Stimulated activated CD8-positive, alpha-beta memory T cell treated with anti-CD3 and anti-CD28 coated beads, Interleukin-4, amount 100 ng/mL, for 48 hours (primary cell): ENCODE measurements at places on chromosomes 2 and 18.

DNA sequence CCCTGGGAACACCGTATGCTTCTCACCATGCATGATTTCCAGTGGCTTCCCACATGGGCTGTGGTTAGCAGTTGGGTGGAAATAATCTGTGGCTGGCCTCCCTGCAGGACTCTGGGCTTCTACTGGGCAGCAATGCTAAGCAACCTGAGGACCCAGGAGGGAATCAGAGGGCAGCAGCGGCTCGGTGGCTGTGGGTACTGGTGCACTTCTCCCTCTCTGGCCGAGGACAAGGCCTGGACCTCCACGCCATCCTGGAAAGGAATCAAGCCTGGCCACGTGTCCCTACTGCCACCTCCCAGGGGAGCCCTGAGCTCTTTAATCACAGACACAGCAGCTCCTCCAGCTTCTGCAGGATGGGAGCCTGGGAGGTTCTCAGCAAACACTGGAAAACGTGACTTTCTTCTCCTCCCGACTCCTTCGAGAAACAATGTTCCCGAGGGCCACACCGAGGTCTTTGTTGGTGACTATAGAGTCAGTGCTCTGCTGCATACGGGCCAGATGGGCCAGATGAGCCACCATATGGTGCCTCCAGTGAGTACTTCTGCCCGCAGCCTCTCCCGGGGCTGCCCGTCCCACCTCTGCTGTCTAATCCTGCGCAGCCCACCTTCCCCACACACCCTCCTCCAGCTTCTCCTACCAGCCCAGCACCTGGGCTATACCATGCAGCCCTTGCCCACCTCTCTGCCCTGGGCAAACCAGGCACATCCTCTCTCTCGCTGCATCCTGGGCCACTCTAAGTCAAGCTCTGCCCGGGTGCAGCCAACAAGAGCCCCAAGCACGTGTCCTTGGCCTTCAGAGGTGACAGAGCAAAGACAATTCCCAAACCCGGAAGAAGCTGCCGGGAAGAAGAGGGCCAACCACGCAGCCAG lies 42.8 kb upstream of the OTOS start:
- no peak for DNase-seq

GRCh38 chr2:60679036-60679780 lies 76.9 kb upstream of the PAPOLG start:
- no peak for DNase-seq

DNA sequence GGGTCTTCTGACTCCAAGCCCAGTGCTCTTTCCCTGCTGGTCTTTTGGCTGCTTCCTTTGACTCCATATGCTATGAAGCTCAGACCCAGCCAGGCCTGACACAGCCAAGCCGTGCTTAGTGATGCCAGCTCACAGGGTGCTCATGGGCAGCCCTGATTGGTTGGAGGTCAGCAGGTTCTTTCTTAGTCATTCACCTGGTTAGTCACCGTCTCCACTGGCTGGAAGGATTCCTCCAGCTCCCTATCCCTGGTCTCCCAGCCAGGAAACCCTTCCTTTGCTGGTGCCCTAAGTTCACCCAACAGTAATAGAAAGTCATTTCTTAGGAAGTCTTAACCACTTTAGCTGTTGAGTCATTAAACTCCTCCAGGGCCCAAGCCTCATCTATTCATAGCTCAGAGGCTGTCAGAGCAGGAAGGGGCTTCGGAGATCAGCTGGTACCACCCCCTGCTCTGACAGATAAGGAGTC lies 3.9 kb downstream of the KCNK3 start:
- no peak for DNase-seq

DNA sequence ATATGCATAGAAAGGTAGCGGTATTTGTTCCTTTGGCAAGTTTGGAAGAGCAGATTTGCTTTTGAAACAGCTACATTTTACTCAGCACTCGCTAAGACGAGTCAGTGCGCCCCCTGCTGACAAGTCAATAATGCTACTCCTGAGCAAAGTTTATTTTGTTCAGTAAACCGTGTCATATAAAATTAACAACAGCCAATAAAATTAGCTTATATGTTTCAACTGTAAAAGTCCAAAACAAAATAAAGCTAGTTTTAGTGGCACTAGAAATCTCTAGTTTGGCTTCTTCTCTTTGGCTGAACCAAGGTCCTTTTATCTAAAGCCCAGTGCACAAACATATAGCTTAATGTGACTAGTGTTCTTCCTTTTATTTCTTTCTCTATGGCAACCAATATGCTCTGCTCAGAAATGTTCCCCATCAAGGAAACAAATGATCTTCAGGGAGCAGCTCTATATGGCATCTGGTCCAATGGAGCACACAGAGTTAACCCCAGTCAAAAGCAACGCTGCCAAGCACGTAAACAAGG lies 4.2 kb upstream of the POU3F3 start:
- DNase-seq = peak; percentile 84

DNA sequence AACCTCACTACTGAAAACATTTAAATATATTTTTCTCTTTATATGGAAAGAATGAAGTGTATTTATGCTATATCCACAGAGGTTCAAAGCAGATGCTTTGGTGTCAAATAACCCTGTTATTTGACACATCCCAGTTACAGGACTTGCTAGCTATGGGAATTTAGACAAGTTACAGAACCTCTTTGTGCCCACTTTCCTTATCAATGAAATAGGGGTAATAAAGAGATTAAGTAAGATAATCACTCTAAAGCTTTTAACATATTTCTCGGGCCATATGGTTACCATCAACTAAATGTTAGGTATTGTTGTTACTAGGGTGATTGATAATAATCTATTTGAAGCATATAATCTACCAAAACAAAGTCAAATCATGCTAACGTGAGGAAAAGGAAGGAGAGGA lies 1660.6 kb upstream of the NXPH2 start:
- DNase-seq = no peak

- no peak for DNase-seq
Measured at GRCh38 chr2:110929528-110929927, 191.2 kb upstream of the BCL2L11 start.

- DNase-seq = no peak
Measured at GRCh38 chr2:30511122-30512083, 64.4 kb downstream of the LCLAT1 start.

DNA sequence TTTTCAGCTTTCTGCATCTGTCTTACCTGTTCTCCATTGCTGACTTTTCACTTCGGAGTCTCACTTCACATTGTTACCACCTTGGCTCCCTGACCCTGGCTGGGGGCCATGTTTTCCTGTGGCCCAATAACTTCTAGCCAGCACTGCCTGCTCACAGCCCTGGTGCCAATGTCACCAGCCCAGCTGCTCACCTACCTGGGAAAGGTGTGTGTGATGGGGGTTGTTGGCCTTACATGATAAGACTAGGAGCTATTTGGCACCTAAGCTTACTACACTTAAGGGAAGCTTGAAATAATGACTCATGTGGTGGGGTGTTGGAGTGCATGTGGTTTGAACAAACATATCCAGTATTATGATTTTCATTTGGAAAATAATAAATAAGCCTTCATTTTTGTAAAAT lies 37.5 kb upstream of the PGAP1 start:
- DNase-seq = no peak

- DNase-seq = peak; percentile 33
Measured at GRCh38 chr2:118089139-118089800, 999 bp downstream of the INSIG2 start.

DNA sequence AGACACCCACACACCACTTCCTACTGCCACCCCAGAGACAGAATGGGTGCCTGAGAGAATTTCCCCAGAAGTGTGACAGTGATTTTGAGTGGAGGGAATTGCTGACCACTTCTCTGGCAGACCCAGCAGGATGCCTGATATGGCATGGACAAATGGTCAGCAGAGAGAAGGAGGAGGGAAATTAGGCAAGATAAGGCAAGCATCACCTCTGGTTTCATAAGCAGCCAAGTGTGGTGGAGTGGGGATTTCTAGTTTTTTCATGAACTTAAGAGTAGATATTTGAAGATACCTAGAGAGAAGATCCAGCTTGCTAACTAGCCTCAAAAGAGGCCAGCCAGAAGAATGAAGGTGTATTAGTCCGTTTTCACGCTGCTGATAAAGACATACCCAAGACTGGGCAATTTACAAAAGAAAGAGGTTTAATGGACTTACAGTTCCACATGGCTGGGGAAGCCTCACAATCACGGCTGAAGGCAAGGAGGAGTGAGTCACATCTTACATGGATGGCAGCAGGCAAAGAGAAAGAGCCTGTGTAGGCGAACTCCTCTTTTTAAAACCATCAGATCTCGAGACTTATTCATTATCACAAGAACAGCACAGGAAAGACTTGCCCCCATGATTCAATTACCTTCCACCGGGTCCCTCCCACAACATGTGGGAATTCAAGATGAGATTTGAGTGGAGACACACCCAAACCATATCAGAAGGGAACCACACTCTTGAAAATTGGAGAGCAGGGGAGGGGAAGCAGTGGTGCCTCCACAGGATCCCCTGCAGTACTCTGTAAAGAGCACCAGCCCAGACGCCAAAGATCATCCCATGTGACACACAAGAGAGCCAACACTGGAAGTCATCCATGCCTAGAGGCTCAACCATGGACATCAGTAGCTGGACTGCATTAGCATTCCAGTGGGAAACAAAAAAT lies 64.2 kb downstream of the RBM43 start:
- no peak for DNase-seq

DNA sequence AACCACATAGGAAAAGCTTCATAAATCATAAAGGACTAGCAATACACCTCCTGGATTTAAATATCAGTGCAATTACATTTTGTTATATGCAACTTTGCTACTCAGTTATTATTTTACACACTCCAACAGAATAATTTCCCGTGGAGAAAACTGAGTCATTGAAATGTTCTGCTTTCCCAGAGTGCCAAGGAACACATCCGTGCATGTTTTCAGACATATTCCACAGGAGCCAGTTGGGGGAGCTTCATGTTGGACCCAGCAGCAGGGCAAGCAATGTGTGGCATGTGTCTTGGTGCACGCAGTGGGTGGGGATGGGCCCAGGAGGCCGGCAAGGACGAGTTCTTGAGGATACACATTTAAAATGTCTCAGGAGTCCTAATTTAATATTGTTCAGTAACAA lies 14.4 kb upstream of the SMIM21 start:
- no peak for DNase-seq

- no peak for DNase-seq
Measured at GRCh38 chr2:101360232-101360631, 27.1 kb downstream of the CREG2 start.

DNA sequence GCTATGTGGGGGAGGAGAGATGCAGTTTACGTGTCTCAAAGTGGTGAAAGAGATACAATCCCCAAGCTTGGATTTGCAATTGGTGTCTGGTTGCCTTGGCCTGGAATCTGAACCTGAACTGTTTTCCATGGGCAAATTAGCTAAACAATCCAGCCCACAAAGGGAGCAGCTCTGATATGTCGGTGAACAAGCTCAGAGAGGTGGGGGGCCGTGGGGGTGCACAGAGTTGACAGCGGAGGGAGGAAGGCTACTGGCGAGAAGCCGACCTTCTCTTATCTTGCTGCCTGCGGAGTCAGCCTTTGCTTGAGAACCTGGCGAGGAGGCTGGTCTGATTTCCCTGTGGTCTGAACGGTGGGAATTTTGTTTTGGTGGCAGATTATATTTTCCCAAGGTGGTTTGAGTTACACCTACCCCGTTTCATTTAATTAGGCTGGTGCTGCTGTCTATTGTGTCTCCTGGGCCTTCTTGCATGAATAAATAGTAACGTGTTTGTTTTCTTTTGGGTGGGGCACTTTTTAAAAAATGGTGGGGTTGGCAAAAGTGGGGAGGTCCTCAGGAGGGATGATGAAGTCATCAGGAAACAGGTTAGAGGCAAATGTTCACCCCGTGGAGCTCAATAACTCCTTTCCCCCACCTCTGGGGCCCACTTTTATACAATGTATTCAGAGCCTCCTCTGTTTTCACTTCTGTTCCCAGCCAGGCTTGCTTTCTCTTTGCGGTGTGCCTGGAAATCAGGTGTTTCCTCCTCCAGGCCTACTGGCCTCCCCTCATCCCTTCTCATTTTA lies 80.9 kb upstream of the IGFBP5 start:
- DNase-seq = no peak

- DNase-seq = no peak
Measured at GRCh38 chr2:100941646-100942240, 60.3 kb upstream of the RPL31 start.

DNA sequence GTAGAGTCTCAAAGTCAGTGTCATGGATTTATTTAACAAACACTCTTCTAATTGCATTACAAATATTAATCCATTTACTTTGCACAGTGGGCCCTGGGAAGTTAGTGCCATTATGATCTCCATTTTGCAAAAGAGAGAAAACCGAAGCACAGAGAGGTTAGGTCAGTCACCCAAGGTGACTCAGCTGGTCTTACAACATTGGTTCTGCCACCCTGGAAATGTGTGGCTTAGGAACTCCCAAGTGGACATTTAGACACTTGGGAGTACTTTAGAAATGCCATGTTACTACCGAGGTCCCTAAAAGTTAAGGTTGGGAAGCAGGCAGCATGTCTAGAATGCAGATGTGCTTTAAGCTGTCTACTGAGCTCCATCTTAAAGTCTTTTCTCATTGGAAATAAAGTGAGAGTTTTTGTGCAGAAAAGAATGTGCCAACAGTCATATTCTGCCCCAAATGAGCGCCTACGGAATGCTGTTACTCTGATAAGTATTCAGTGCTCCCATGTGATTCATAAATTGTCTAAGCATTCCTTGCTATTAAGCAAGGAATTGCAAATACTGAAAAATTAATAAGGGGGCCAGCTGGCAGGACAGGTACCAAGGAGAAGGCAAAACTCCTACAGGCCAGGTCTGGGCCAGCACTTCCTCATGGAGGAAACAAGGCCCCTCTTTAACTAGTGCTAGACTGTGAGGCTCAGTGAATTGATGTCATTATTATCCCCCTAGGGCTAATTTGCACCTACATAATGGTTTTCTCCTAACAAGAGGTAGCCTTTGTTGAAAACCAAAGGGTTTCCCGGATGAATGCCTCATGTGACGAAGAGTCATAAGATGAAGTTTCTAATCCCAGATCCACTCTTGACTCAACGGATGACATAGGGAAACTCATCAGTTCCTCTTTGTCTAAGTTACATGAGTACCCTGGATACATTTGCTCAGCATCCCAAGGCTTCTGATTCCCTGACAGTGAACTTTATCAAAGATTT lies 16.3 kb downstream of the NRP2 start:
- DNase-seq = no peak

DNA sequence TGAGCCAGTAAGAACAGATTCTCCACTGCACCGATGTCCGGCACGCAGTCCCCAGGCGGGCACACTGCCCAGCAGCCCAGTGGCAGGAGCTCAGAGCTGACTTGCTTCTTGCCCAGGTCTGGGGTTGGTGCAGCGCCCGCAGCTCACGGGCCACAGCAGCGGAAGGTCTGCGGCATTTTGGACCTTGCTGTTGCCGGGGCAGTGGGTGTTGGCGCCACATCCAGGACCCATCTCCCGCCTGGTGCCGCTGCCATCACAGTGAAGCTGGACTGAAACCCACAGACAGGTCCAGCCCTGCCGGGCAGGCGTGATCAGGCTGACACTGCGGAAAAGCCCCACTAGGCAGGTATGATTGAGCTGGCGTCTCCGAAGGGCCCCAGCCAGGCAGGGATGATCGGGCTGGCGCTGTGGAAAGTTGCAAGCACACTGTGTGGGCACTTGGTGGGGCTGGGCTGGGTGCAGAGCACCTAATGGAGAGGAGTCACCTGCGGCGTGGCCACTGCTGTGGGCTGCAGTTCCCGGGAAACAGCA lies 75.5 kb downstream of the SLC66A2 start:
- DNase-seq = no peak

- peak; percentile 38 for DNase-seq
Measured at GRCh38 chr2:86337244-86337835, at the start of gene REEP1. REEP1 (minus strand) TSS chr2:86337626; CDS start chr2:86337510, 116 bp downstream.
